ENCODE measurements at places on chromosomes 7 and 10.
A peak's percentile ranks its signal among the peaks of the same experiment; 100 is the strongest.

- no peak for DNase-seq
Measured at GRCh38 chr10:97922022-97922758, 72.5 kb downstream of the GOLGA7B start.

DNA sequence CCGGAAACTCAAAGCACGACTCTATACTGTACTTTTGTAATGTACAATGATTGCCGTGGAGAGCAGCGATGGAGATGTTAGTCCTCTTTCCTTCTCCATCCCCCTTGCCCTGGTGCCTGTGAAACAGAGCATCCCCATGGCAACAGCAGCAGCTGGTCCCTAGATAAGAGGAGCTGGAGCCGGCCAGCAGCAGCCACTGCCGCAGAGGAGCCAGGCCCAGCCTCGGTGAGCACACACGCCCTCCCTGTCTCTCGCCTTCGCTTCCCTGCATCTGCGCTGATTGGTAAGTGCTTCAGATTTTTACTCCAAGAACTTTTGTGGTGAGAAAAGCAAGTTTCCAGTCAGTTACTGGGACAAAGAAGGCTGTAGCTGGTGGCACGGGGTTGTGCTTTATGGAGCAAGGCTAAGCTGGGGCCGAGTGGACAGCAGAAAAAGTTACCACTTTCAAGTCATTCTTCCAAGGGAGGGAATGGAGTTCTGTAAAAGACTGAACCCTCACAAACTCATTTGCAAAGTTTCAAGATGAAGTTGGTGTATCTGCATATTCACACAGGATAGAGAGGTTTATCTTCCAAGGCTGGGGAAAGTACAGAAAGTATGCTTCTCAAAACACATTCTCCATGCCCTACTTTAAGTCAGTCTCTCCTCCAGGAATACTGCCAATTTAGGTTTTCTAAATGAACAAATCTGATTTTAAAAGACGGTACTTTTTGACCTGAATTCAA, at the start of gene PPP1R17:
PPP1R17 (plus strand) TSS at position 192 of the 725 bp plus-strand sequence. CDS start 5,227 bp downstream, outside the sequence.
- DNase-seq, result no peak

DNA sequence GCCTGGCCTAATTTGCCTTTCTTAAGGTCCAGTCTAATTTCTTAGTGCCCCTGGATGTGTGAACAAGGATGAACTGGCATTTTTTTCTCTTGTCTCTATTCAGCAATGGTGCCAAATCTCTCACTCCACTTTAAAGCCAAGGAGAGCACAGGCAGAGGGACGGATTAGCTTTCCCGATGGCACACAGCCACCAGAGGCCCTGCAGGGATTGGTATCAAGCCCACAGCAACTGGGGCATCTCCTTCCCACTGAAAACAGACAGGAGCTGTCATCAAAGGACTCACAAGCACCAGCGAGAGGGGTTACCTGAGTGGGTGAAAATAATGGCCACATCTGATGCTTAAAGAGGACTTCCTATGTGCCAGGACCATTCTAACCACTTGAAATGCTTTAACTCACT, 83.1 kb downstream of the ITIH5 start:
- no peak for DNase-seq

GRCh38 chr7:87159538-87159937, 7.3 kb downstream of the DMTF1 start:
- DNase-seq, result no peak

DNA sequence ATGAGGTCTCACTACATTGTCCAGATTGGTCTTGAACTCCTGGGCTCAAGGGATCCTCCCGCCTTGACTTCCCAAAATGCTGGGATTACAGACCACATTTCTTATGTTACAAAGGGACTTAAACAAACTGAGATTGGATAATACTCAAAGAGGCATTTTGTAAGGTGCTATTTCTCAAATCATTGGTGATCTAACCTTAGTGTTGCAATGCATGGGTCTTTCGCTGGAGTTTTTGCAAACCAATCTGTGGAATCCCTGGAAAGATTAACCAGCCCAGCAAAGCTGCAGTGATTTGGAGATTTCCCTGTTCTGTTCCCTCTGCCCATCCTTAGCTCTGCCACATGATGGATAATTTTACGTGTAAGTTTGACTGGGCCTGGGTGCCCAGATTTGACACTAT, 20.4 kb upstream of the ECHDC3 start:
- DNase-seq, result no peak

- DNase-seq, result no peak
Measured at GRCh38 chr7:50738932-50739331, 43.8 kb downstream of the GRB10 start.

DNA sequence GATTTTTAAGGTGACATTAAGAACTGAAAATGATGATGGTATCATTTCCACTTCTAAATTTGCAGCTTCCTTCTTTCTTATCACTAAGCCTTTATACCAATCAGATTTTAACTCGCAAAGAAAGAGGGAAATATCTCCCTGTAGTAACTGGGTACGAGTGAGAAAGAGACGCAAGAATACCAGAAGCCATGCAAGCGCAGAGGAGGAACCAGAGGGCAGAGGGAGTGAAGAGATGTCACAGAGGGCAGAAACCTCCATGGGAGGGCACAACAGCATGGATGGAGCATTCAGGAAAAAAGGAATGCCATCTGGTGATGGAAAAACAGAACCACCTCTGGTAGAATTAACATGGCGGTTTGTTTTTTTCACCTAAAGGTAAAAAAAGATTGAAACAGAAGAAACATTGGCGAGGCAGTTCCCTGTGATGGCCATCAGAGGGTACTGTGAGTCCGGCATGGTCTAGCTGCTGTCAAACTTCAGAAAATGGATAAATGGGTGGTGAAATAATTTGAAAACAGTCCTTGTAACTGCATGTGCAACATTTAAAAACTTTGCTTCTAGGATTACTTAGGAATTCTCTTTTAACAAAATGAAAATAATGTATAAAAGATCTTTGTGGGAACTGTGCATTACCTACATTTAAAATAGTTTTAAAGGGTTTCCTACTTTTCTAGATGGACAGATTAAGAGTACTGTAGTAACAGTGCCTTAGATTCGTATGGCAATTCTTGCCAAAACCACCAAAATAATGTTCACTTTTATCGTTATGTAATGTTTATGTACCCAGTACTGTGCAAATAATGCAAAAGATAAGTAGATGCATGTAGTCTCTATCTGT, 91.8 kb downstream of the ARHGAP12 start:
- peak; percentile 8 for DNase-seq

GRCh38 chr10:79542626-79543025, 17.6 kb downstream of the SFTPA2 start:
- DNase-seq, result no peak

DNA sequence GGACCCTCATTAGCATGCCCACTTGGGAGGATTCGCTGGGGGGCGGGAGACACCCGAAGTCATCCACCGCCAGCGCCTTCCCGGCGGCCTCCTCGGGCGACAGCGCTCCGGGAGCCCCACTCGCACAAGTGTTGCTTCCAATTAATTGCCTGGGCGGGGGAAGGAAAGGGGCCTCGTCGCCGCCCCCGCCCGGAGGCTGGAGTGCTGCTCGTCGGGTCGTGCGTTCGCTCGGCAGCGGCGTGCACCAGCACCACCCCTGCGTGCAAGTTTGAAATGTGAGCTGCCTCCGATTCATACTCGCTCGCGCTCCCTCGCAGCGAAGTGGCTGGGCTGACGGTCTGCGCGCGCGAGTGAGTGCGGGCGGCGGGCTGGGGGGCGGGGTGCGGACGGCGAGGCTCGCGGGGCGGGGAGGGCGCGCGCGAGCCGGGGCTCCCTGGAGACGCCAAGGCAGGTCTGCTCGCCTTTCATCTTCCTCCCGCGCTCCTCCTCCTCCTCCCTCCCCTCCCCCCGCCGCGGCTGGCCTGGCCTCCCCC, 104.6 kb upstream of the PPIF start:
- peak; percentile 88 for DNase-seq

- DNase-seq, result peak; percentile 24
Measured at GRCh38 chr10:89206402-89207180, 526 bp downstream of the CH25H start.

DNA sequence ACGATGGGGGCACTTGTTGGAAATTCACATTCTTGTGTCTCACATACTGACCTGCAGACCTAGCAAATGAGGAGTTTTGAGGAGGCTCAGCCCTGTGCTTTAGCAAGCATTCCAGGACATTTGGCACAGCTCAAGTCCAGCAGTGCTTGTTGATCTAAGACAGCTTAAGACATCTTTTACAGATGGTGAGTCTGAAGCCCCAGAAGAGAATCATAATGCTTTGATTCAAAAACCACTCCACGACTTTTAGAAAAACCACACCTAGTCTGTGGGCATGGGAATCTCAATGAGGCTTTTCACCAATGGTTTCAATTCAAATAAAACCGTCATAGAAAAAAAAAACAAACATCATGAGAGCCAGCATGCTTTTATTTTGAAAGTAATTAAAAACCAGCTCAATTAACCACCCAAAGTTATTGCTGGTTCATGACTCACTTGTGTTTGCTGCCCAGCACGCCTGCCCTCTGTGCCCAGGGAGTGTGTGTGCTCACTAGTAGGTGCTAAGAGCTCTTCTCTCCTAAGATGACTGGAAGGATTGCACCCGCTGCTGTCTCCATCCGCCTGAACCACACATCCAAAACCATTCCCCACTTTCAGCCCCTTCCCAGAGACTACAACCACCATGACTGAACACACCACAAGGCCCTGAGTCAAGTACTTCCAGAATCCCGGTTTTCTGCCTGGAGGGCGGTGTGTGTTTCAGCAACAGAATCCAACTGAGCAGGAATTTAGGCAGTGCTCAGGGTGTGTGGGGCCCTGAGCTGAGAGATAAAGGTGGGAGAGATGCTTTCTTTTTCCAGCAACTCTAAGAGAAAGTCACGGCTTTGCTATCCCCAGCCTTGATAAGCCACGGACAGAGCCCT, 130.2 kb upstream of the ADAM12 start:
- DNase-seq, result no peak

DNA sequence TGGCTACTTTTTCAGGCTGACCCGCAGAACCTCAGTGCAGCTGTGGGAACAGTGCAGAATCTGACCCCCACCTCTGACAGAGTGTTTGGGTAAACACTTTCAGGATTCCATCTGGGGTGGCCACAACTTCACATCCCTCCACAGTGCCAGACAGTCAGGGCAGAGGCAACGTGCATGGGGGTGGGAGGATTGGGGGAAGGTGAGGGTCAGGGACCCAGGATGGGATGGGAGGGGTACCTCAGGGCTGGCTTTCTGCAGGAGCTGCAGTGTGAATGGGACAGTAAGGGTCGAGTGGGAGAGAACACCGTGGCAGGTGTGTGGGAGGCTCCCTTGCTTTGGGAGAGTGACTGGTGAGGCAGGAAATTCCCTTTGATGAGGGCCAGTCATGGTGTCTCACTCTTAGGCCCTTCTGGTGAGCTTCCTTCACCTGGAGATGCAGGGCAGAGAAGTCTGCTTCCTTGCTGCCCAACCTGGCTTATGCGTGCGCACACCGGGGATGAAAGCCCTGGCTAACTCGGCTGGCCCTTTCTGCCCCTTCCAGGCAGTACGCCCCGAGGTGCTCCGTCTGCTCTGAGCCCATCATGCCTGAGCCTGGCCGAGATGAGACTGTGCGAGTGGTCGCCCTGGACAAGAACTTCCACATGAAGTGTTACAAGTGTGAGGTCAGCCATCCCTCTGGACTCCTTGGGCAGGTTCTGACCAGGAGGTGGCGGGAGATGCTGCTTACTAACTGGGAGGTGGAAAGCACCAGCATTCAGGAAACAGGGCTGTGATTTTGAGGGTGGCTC, 8.4 kb downstream of the ZYX start:
- no peak for DNase-seq

GRCh38 chr7:105002-105401, 87.4 kb upstream of the FAM20C start:
- no peak for DNase-seq

DNA sequence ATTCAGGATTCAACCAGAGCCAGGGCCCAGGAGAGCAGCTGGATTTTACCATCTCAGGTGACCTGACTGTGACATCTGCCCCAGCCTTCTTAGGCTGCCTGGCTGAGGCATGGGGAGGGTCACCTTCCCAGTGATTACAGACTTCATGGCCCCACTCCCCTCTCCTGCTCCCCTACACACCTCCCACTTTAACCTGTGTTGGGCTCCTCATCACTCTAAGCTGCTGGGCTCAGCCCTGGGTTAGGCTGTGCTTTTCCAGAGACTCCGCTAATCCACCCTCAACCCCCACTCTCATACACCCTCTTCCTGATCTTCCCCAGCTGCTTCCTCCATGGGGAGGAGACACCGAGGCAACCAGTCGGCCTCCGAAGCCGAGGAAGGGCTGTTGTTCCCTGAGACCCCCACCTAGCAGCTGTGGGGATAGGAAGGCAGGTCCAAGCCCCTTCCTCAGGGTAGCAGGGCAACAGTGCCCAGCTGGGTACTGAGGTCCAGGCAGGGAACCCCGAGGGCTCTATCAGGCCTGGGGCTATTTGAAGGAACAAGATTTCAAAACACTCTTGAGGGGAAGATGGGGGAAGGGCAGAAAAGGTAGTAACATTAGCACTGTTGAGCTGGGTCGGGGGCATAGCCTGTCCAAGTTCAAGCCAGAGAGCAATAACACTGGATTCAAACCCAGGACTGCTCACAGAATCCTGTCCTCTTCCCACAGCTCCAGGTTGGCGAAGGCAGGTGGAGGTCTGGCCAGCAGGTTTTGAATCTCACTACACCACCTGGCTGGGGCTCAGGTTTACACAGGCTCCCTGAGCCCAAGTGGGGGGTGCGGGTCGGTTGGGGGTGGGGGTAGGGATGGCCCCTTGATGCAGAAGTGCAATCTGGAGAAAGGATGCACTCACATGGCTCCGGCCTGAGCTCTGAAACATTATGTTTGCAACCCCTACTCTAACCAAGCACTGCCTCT, 1.8 kb downstream of the IMPDH1 start:
- DNase-seq, result no peak

DNA sequence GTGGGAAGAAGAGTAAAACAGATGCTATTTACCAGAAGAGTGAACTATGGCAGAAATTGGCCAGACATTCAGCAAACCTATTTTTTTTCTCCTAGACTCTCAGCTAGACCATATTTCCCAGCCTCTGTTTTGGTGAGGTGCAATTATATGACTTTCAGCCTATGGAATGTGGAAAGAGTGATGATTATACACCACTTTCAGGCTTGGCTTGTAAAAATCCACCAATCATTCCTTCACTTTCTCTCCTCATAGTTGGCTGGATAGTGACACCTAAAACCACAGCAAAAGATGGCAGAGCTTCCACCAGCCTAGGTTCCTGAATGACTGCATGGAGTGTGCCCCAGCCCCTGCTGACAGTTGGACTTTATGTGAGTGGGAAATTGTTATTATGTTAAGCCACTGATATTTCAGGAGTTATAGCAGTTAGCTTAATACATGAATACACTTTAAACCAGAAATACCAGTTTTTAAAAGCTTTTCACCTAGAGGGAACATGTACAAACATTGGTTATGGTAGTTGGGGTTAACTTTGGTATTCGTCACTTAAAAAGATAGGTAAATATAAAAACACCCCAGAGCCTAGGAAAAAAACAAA, 19.1 kb upstream of the TNKS2 start:
- no peak for DNase-seq

All from GM20000 (cell line).